SJSA1 (cell line): ENCODE measurements at places on chromosomes 5 and 9. TPM values are rescaled to one million over a fixed set of nuclear protein-coding genes. Genes with fewer than 3 reads are reported as not detected.
A peak's percentile ranks its signal among the peaks of the same experiment; 100 is the strongest.

GRCh38 chr9:124442379-124442778, 7.9 kb upstream of the ADGRD2 start:
- no peak overlapping the region for H3K27ac ChIP-seq
- no peaks in the 10 kb centered on the region for H3K27me3 ChIP-seq
- DNase-seq = peak; percentile 21
- H3K36me3 ChIP-seq = no peaks in the 10 kb centered on the region
- no peak overlapping the region for H3K4me3 ChIP-seq
- H3K4me1 ChIP-seq = no peaks in the 10 kb centered on the region; the same call in 1 of the 2 replicates

DNA sequence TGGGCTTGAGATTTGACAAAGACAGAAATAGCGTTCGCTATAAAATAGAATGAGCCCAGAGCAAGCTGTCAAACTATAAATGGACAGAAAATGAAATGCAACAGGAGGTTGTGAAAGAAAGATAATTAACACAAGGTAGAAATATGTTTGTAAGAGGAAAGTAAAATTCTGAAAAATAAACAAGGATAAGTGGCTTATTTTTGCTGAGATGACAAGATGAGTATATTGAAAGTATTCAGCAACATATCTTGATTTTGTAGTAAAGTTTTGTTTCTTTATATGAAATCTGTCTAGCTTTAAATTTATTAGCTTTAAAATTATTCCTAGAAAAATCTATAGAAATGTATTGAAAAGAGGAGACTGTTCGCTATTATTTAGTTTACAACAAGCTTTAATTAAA, 111.9 kb upstream of the RPS23 start:
- H3K36me3 ChIP-seq = no peaks in the 10 kb centered on the region
- DNase-seq = no peak
- H3K27ac ChIP-seq = no peak overlapping the region
- no peak overlapping the region for H3K4me3 ChIP-seq
- peaks cover 40% of the 10 kb centered on the region for H3K4me1 ChIP-seq

DNA sequence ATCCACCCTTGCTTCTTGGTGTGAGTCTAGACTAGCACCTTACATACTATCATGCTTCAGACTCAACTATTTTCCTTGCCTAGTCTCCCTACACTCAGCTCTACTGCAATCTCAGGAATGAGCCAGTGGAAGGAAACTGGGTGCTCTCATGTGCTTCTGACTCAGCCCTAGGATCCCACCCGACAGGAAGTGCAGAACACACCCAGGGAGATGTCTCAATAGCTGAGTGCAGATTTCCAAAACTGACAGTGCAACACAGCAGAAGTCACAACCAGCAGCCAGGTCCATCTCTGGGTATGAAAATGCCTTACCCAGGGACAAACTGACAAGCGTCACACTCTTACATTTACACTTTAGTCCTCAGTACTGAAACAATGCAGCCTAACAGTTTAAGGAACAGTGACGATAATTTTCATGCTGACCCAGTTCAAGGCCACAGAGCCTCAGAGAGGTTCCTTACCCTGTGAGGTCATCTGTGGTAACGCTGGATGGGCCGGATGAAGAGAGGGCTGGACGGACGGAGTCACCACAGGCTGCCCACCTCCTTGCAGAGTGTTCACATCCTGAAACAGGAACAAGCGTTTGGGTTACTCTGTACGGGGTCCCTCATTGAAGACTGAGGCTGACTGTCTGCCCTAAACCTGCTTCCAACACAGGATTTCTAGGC, 33.0 kb downstream of the FKBP15 start:
- peak overlapping the region; percentile 11; the same call in 1 of the 2 replicates for H3K4me3 ChIP-seq
- peak overlapping the region; percentile 42 for H3K27ac ChIP-seq

DNA sequence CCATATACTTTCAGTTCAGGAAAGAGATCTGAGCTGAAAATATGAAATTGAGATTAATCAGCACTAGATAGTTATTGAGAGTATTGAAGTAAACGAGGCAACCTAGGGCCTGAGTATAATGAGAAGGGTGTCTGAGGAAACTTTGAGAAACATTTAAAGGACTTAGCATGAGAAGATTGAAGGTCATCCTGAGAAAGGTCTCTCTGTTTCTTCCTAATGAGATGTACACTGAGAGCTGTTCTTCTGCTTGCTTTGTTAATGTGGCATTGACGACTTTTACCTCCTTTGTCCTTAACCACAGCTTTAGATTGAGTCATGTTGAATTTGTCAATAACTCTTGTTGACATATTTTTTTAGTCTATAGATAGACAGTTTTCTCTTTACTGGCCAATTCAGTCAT, 145.1 kb upstream of the ACTBL2 start:
- no peaks in the 10 kb centered on the region for H3K4me1 ChIP-seq
- no peak overlapping the region for H3K4me3 ChIP-seq
- no peak for DNase-seq
- H3K27me3 ChIP-seq = no peaks in the 10 kb centered on the region

- H3K4me3 ChIP-seq = no peak overlapping the region
- peaks cover 36% of the 10 kb centered on the region for H3K4me1 ChIP-seq
- 0 out of 2 replicates have a peak, but pooled peaks cover 5% of the 10 kb centered on the region for H3K36me3 ChIP-seq
- H3K27me3 ChIP-seq = no peaks in the 10 kb centered on the region
- H3K27ac ChIP-seq = peak overlapping the region; percentile 30
Measured at GRCh38 chr5:52863715-52864290, 76.1 kb downstream of the ITGA1 start.

DNA sequence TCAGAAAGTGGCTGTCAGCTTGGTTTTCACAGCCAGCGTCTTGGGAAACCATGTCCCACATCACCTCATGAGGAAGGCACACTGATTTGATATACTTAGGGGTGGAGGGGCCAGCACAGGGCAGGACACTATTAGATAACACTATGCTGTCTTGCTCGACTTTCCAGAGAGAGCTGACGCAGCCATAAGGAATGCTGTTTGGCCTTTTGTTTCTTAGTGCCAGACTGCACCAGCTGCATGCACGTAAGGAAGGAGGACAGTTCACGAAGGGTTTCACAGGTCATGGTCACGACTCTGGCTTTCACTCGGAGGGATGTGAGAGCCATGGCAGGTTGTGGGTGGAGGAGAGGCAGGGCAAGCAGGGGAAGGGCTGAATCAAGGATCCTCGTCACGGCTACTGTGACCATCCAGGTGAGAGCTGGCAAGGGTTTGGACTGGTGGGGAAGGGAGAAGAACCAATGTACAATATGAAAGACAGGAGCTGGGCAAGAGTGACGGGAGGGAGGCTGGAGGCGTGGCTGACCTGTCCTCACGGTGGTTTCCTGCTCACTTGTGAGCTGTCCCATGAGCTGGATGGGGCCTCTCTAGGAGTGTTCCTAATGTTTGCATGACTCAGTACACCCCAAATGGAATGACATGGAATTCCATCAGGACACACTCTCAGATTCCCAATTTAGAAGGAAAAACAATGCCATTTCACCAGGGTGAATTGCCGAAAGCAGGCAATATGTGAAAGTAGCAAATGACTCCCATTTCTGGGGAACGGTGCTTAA, 61.7 kb downstream of the OTULIN start:
- DNase-seq = peak; percentile 46
- no peak overlapping the region for H3K4me3 ChIP-seq
- H3K27ac ChIP-seq = peak overlapping the region; percentile 50
- H3K27me3 ChIP-seq = no peaks in the 10 kb centered on the region
- no peaks in the 10 kb centered on the region for H3K36me3 ChIP-seq

GRCh38 chr5:122152266-122152900, 23.0 kb downstream of the ZNF474 start:
- no peak overlapping the region for H3K4me3 ChIP-seq
- DNase-seq = no peak
- peak overlapping the region; percentile 45 for H3K27ac ChIP-seq
- peaks cover 54% of the 10 kb centered on the region for H3K4me1 ChIP-seq
- no peaks in the 10 kb centered on the region for H3K27me3 ChIP-seq
- no peaks in the 10 kb centered on the region for H3K36me3 ChIP-seq

DNA sequence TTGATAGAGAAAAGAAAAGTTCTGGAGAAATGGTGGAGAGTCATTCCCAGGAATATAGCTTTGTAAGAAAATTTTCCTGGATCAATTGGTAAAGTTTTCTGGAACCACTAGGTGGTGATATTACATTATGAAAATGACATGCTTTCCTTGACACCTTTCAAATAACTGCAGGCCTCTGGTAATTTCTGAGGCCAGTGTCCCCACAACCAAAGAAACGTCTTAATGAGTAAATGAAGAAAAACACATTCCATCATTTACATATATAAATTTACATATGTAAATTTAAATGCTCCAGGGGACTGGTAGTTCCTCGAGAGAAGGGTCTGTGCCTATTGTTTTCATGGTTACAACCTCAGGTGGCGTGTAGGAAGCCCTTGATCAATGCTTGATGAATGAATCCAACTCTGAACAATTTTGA, 17.2 kb upstream of the RGS3 start:
- no peaks in the 10 kb centered on the region for H3K36me3 ChIP-seq
- DNase-seq = no peak
- peaks cover 3% of the 10 kb centered on the region; the same call in 1 of the 2 replicates for H3K4me1 ChIP-seq

GRCh38 chr5:112419986-112420864, 1.1 kb upstream of the EPB41L4A start:
- H3K36me3 ChIP-seq = no peaks in the 10 kb centered on the region
- no peak overlapping the region for H3K27ac ChIP-seq
- H3K4me3 ChIP-seq = peak overlapping the region; percentile 37
- H3K4me1 ChIP-seq = peaks cover 28% of the 10 kb centered on the region

DNA sequence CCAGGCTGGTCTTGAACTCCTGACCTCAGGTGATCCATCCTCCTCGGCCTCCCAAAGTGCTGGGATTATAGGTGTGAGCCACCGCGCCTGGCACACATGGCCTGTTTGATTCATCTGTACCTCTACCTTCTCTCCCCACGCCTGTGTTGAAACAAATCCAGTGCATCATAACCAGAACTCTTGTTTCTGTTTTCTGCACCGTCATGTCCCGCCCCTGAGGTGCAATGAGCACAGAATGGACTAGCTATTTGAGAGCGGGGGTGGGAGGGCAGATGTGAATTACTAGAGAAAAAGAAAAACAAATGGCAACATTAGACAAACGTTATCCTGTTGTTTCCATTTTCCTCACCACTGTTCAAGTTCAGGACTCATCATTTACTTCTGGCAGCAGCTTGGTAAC, 10.7 kb upstream of the FAM193B start:
- no peak overlapping the region for H3K4me3 ChIP-seq
- no peaks in the 10 kb centered on the region for H3K4me1 ChIP-seq
- H3K27me3 ChIP-seq = peaks cover 3% of the 10 kb centered on the region
- no peak for DNase-seq
- no peaks in the 10 kb centered on the region for H3K36me3 ChIP-seq

DNA sequence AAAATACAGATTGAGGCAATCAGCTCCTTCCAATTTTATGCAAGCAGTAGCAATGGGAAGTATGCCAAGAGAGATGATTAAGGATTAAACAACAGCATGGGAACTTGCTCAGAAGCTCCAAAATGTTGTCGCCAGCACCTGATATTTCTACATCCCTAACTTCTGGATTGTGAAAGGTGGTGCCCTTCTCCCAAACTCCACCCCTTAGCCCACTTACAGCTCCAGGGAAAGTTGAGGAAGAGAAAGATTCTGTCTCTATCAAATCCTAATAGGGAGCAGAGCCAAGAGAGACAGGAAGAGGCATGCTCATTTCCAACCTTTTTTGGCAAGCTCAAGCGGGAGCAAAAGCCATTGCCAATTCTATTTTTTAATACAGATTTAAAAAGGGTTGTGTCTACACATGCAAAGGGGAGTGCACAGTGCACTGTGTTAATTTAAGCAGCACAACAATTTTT, 92.4 kb upstream of the NR3C1 start:
- no peaks in the 10 kb centered on the region for H3K36me3 ChIP-seq

- no peak overlapping the region for H3K4me3 ChIP-seq
- peaks cover 49% of the 10 kb centered on the region for H3K4me1 ChIP-seq
- peak overlapping the region; percentile 40 for H3K27ac ChIP-seq
- no peaks in the 10 kb centered on the region for H3K27me3 ChIP-seq
Measured at GRCh38 chr9:130186051-130186450, 13.8 kb downstream of the NCS1 start.

- H3K27me3 ChIP-seq = no peaks in the 10 kb centered on the region
- H3K36me3 ChIP-seq = peaks cover 61% of the 10 kb centered on the region
- no peaks in the 10 kb centered on the region for H3K4me1 ChIP-seq
- DNase-seq = no peak
- no peak overlapping the region for H3K27ac ChIP-seq
- no peak overlapping the region for H3K4me3 ChIP-seq
Measured at GRCh38 chr5:14507156-14507941, 74.2 kb upstream of the OTULINL start.

DNA sequence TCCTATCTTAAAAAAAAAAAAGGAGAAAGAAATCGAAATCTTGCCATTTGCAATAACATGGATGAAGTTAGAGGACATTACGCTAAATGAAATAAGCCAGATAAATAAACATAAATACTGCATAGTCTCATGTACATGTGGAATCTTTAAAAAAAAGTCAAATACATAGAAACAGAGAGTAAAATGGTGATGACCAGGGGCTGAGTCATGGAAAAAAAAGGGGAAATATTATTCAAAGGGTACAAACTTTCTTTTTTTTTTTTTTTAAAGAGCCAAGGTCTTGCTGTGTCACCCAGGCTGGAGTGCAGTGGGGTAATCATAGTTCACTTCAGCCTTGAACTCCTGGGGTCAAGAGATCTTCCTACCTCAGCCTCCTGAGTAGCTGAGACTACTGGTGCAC, 310.1 kb downstream of the ZNF608 start:
- no peak overlapping the region for H3K27ac ChIP-seq
- H3K4me1 ChIP-seq = no peaks in the 10 kb centered on the region
- DNase-seq = peak; percentile 59
- no peak overlapping the region for H3K4me3 ChIP-seq
- H3K36me3 ChIP-seq = no peaks in the 10 kb centered on the region

GRCh38 chr5:14171621-14172020, 28.5 kb downstream of the TRIO start:
- DNase-seq = no peak
- H3K36me3 ChIP-seq = peaks cover 4% of the 10 kb centered on the region; the same call in 1 of the 2 replicates
- H3K27me3 ChIP-seq = no peaks in the 10 kb centered on the region
- peak overlapping the region; percentile 60 for H3K27ac ChIP-seq

PLAC8L1 gene
- total RNA-seq = not detected in 2 replicates

SLC44A1 gene
- 39.1 and 59.1 TPM in 2 replicates for total RNA-seq

SLC36A2 gene
- not detected in 2 replicates for total RNA-seq

HTR4 gene
- total RNA-seq = not detected in 2 replicates

CERT1 gene
- 16.1 and 16.7 TPM in 2 replicates for total RNA-seq

SIGMAR1 gene
- 31.9 and 38.6 TPM in 2 replicates for total RNA-seq

N4BP3 gene
- total RNA-seq = 0.79 and 1.8 TPM in 2 replicates
